Activated T-cell treated with anti-CD3 and anti-CD28 coated beads, Interleukin-2, amount 50 U/mL, for 72 hours (primary cell): ENCODE measurements at places on chromosomes 2 and 18. TPM values are rescaled to one million over a fixed set of nuclear protein-coding genes. Genes with fewer than 3 reads are reported as not detected.
A peak's percentile ranks its signal among the peaks of the same experiment; 100 is the strongest.

CAPN14 gene
- 0.65 TPM for total RNA-seq

MC5R gene
- total RNA-seq, result not detected

GRCh38 chr2:62992561-62992960 lies 58.1 kb upstream of the OTX1 start:
- H3K36me3 ChIP-seq, result peaks cover 2% of the 10 kb centered on the region
- no peak overlapping the region for H3K27ac ChIP-seq
- H3K27me3 ChIP-seq, result no peaks in the 10 kb centered on the region
- no peak overlapping the region for H3K4me3 ChIP-seq
- H3K4me1 ChIP-seq, result no peaks in the 10 kb centered on the region

DNA sequence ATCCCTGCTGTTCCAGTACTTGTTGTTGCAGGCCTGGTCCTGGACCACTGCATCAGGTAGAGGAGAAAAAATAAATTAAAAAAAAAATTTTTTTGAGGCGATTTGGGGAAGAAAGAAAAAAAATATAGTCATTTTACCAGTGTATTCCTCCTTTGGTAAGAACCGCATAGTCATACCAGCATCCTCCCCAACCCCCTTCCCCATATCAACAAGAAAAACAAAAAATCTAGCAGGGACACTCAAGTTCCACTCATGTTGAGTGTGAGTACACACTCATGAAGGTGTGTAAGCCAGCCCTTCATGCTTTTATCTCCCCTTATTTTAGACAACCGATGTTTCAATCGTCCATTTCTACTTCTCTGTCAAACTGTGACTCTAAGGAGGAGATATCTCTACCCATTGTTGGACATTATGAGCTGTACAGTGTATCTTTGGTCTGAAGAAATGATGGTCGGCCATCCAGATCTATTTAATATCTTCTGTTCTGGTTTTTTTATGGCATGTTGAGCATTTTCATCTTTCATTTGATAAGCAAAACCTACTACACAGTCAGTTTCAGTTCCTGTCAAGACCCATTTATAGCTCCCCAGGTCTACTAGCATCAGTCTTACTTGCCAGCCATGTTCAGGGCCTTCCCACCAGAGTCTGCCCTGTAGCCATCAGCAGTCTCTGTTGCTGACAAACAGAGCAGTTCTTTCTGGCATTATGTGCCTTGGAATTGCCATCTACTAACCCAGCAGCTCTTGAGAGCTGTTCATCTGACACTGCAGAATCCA lies 20.0 kb downstream of the ELP2 start:
- H3K27me3 ChIP-seq, result no peaks in the 10 kb centered on the region
- peaks cover 6% of the 10 kb centered on the region for H3K36me3 ChIP-seq
- H3K4me1 ChIP-seq, result peaks cover 9% of the 10 kb centered on the region
- H3K4me3 ChIP-seq, result no peak overlapping the region
- no peak for DNase-seq
- H3K27ac ChIP-seq, result peak overlapping the region; percentile 60

- peak overlapping the region; percentile 76 for H3K27ac ChIP-seq
- no peak for DNase-seq
- H3K36me3 ChIP-seq, result no peaks in the 10 kb centered on the region
- no peaks in the 10 kb centered on the region for H3K4me1 ChIP-seq
- H3K4me3 ChIP-seq, result no peak overlapping the region
Observed at GRCh38 chr18:8140841-8141501, 468.3 kb upstream of the RAB12 start.

GRCh38 chr2:61534926-61535325 lies 3.2 kb downstream of the XPO1 start:
- no peak for DNase-seq
- H3K4me3 ChIP-seq, result peak overlapping the region; percentile 92
- H3K36me3 ChIP-seq, result peaks cover 11% of the 10 kb centered on the region

PKDCC gene
- total RNA-seq, result not detected

GRCh38 chr2:118492335-118492734 lies 355.1 kb downstream of the EN1 start:
- H3K36me3 ChIP-seq, result peaks cover 5% of the 10 kb centered on the region
- no peaks in the 10 kb centered on the region for H3K4me1 ChIP-seq
- peaks cover 27% of the 10 kb centered on the region for H3K27me3 ChIP-seq
- H3K4me3 ChIP-seq, result no peak overlapping the region

NT5DC4 gene
- 1.2 TPM for total RNA-seq

PHOSPHO2 gene
- 4.4 TPM for total RNA-seq

IL1R1 gene
- total RNA-seq, result 14.3 TPM

DNAH6 gene
- total RNA-seq, result 1.5 TPM

- H3K4me3 ChIP-seq, result no peak overlapping the region
- H3K4me1 ChIP-seq, result no peaks in the 10 kb centered on the region
Observed at GRCh38 chr2:207363761-207364290, 165.9 kb upstream of the CREB1 start.

DNA sequence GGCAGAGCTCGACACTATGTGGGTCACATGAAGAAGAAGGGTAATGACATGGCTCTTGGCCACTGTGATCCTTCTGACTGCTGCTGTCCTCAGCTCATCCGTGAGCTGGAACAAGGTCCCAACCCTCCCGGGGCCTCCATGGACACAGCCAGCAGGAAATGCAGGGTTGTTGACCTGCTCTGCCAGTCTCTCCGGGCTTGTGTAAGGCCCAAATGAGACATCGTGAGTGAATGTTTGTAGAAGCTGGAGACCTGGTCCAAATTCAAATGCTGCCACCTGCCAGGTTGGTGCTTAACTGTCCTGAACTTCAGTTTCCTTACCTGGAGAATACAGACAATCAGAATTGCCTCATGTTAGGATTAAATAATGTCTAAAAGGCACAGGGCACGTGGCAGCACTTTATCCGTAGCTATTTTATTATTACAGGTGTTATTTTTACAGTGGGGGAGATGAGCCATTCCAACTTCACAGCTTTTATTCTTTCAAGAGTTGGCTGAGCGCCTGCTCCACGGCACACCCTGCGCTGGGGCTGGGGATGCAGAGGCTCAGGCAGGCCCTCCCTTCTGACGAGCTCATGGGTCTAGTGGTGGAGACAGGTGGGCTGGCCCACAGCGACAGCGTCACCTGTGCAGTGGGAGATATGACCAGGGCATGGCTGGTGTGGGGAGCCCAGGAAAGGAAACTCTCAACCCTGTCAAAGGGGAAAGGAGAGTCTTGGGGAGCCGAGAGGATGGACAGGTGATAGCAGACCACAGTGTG lies 15.1 kb downstream of the ARHGEF4 start:
- no peak overlapping the region for H3K27ac ChIP-seq
- peaks cover 2% of the 10 kb centered on the region for H3K36me3 ChIP-seq
- no peak for DNase-seq

HSBP1L1 gene
- total RNA-seq, result 11.2 TPM

DNA sequence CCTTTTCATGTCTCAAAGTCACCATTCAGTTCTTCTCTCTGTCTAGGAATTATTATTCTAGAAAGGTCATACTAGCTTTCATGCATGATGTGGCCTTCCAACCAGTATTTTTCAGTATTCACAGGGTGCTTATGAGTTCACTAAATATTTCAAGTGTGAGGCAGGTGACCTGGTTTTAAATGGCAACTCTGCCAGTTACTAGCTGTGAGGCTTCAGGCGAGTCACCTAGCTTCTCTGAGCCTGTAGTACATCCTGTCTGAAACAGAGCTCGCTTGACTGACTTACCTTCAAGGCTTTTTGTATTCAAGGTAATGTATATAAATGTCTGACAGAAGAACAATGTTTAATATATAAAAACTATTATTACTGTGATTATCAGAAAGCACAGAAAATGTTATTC lies 19.4 kb upstream of the ACVR1 start:
- peak; percentile 29 for DNase-seq
- no peak overlapping the region for H3K27ac ChIP-seq
- H3K36me3 ChIP-seq, result peaks cover 2% of the 10 kb centered on the region
- H3K4me3 ChIP-seq, result no peak overlapping the region

UGGT1 gene
- total RNA-seq, result 54.3 TPM

RMC1 gene
- total RNA-seq, result 46.8 TPM

DSC2 gene
- not detected for total RNA-seq

RUFY4 gene
- 1.9 TPM for total RNA-seq

DNA sequence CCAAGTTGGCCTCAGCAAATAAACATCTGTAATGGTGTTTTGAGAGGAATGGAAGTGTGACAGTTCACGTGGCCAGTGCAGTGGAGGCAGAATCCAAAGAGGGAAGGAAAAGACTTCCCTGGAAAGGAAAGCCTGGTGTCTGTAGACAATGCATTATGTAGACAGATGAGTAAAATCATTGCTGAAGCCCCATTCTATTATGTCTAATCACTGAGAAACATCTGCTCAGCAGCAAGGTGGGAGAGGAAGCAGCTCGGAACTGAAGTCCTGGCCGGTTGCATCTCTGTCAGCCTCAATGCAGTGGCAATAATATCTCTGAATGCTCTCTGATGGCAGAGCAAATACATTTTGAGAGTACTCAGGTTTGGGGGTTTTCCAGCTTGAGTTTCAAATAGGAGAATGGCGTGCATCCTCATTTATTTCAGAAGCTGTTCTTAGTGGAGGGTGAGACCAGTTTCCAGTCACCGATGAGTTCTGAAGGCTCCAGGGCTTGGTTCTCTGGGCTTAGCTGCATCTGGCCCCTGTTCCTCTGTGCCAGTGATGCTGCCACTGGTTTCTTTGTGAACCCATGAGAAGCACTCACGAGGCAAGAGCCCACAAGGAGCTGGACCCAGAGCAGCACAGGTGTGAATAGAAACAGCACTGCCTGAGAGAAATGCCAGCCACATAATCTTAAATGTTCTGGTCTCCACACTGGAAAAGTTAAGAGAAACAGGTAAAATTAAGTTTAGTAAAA lies 63.3 kb downstream of the RPIA start:
- peaks cover 49% of the 10 kb centered on the region for H3K4me1 ChIP-seq
- no peaks in the 10 kb centered on the region for H3K27me3 ChIP-seq
- H3K27ac ChIP-seq, result peak overlapping the region; percentile 91
- peak overlapping the region; percentile 72 for H3K4me3 ChIP-seq
- H3K36me3 ChIP-seq, result peaks cover 15% of the 10 kb centered on the region

DNA sequence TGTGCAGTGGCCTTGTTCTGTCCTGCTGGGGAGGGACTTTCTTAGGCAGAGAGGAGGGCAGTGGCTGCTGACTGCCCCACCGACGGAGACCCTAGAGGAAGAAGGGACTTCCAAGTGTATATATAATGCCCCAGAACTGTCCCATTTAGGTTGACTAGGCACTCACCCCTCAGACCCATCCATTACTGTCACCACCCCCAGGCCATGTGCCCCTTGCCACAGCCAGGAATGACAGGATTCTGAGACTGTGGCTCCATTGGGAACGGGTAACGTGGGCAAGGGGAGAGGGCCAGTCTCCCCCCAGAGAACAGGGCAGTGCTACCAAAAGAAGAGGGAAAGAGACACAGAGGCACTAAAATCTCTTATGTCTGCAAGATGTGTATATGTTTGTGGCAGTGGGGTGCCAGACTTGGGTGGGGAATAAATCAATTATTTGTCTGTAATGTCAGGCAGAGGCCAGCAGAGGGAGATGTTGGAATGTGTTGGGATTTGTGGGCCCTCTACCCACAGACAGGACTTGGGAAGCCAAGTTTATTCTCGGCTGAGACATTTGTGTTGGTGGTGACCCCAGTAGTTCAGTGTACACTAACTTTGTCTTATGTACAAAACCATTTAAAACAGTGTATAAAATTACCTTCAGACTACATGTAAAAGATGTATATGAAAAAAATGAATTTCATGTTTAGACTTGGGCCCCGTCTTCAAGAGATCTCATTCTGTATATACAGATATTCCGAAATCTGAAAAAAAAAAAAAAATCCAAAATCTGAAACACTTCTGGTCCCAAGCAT lies 24.0 kb upstream of the TMEM37 start:
- H3K27ac ChIP-seq, result no peak overlapping the region
- DNase-seq, result peak; percentile 24
- no peaks in the 10 kb centered on the region for H3K27me3 ChIP-seq
- H3K4me1 ChIP-seq, result no peaks in the 10 kb centered on the region

GRCh38 chr2:63589148-63589958 lies 590 bp downstream of the MDH1 start:
- peak overlapping the region; percentile 92 for H3K4me3 ChIP-seq
- DNase-seq, result no peak
- peaks cover 10% of the 10 kb centered on the region for H3K36me3 ChIP-seq
- H3K4me1 ChIP-seq, result peaks cover 41% of the 10 kb centered on the region

DOK6 gene
- total RNA-seq, result not detected

C2orf92 gene
- total RNA-seq, result 18.0 TPM

DNA sequence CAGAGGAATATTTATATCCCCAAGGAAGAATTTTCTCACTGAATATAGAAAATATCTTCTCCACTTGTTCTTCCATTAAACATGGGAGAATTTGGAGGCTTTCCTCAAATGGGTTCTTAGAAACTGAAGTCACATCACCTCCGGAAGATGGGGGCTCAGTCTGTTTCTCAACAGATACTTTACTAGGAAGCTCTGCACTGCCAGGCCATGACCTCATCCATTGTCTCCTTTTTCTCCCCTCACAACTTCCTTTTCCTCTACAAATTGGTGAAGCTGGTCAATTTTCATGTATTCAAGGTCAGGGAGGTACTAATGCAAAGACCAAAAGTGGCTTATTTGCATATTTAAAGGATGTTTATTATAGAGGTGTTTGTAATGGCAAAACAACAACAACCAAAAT lies 173.1 kb downstream of the RNF152 start:
- no peak overlapping the region for H3K4me3 ChIP-seq
- peaks cover 5% of the 10 kb centered on the region for H3K27me3 ChIP-seq
- H3K4me1 ChIP-seq, result no peaks in the 10 kb centered on the region
- H3K27ac ChIP-seq, result no peak overlapping the region
- H3K36me3 ChIP-seq, result no peaks in the 10 kb centered on the region

ZAP70 gene
- 164 TPM for total RNA-seq

- peaks cover 2% of the 10 kb centered on the region for H3K36me3 ChIP-seq
- H3K27ac ChIP-seq, result peak overlapping the region; percentile 87
- H3K27me3 ChIP-seq, result no peaks in the 10 kb centered on the region
- peaks cover 56% of the 10 kb centered on the region for H3K4me1 ChIP-seq
- H3K4me3 ChIP-seq, result peak overlapping the region; percentile 100
Observed at GRCh38 chr2:148021886-148022285, 995 bp downstream of the MBD5 start.

GRCh38 chr2:150681120-150681804 lies 193.8 kb upstream of the RND3 start:
- H3K36me3 ChIP-seq, result no peaks in the 10 kb centered on the region
- H3K27ac ChIP-seq, result no peak overlapping the region
- no peaks in the 10 kb centered on the region for H3K27me3 ChIP-seq

- H3K4me1 ChIP-seq, result peaks cover 27% of the 10 kb centered on the region
- H3K36me3 ChIP-seq, result peaks cover 62% of the 10 kb centered on the region
- DNase-seq, result no peak
- H3K27me3 ChIP-seq, result no peaks in the 10 kb centered on the region
Observed at GRCh38 chr2:196915507-196916189, 10.9 kb downstream of the PGAP1 start.
